ENCODE measurements at places on chromosomes 12 and 14.

GRCh38 chr14:71245659-71246361 is 338.6 kb downstream of the PCNX1 start:
- no peak for DNase-seq

GRCh38 chr14:105849933-105850626 is 323.7 kb downstream of the TMEM121 start:
- DNase-seq = no peak

DNA sequence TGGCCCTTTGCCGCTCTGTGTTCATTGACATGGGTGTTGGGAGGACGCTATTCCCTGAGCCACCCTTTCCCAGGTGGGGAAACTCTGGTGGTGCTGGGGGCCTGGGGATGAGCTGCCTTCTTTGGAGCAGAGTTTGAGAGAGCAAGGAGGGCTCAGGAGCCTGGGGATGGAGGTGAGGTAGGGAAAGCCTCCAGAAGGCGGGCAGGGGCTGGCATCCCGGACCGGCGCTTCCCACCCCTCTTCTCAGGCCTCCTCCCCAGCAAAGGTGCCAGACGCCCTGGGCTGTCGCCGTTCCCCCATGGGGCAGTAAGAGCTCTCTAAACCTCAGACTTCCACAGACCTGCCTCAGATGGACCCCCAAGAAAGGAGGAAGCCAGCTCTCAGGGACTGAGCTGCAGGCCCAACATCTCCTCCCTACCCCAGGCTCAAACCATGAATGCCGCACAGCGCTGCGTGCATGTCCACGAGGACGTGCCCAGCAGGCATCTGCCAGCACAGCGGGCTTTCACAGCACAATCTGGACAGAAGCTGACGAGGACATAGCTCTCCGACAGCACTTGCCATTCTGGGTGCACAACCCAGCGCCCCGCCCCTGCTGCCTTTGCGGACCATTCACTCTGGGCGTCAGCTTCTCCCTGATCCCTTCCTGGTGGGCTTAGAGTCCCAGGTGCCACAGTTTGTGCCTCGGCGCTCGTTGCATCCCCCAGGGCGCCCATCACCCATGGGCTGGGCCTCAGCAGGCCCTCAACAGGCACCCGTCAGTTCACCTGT is 14.9 kb upstream of the TTC7B start:
- no peak for DNase-seq

- peak; percentile 16 for DNase-seq
These were observed 161.3 kb downstream of the RPL10L start for GRCh38 chr14:46490238-46490685.

- peak; percentile 80 for DNase-seq
These were observed 34.9 kb upstream of the ZNF740 start for GRCh38 chr12:53145383-53146260.

GRCh38 chr12:63782466-63782865 is 2.8 kb downstream of the RXYLT1 start:
- DNase-seq = no peak
